Ureter (tissue), 1 donor: ENCODE measurements at places on chromosomes 12 and 14. TPM values are rescaled to one million over a fixed set of nuclear protein-coding genes. Genes with fewer than 3 reads are reported as not detected.

Gene TOMM20L
- total RNA-seq, result not detected

Gene TSHR
- total RNA-seq, result not detected

- no peak for DNase-seq
Measured at GRCh38 chr14:95155045-95155444, 2.3 kb downstream of the DICER1 start.

- no peak for DNase-seq
Measured at GRCh38 chr12:68111995-68112394, 47.5 kb downstream of the IFNG start.

- no peak for DNase-seq
Measured at GRCh38 chr12:85836197-85837090, at the start of gene RASSF9. TSS of gene RASSF9 (minus strand) at chr12:85836409. CDS start at chr12:85836201, 208 bp downstream.

- peak; percentile 85 for DNase-seq
Measured at GRCh38 chr12:1660304-1661187, 30.3 kb upstream of the ADIPOR2 start.

DNA sequence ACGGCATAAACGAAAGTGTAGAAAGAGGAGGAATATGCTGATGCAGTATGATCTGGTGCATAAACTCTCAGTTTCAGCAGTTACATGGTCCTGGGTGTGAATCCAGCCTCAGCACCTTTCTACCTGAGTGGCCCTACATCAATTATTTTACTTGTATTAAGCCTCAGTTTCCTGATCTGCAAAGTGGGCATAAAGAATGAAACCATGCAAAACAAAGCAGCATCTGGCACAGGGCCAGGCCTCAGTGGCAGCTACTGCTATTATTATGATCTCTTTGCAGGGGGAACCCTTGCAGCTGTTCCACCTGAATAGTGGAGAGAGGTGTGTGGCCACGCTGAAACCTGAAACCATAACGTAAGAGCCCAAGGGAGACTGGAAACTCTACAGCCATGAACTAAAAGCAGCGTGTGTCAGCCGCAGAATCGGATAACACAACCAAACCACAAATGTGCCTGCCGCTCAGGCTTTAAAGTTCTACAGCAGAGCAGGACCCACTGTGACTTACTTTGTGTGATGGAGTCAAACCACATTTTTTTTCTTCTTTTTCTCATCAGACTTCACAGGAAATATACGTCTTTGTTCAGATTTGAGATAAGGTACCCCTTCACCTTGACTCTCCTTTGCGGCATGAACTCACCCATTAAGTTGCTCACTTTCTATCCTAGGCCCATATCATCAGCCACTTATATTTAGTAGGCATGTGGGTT, 29.2 kb upstream of the FOS start:
- DNase-seq, result no peak

DNA sequence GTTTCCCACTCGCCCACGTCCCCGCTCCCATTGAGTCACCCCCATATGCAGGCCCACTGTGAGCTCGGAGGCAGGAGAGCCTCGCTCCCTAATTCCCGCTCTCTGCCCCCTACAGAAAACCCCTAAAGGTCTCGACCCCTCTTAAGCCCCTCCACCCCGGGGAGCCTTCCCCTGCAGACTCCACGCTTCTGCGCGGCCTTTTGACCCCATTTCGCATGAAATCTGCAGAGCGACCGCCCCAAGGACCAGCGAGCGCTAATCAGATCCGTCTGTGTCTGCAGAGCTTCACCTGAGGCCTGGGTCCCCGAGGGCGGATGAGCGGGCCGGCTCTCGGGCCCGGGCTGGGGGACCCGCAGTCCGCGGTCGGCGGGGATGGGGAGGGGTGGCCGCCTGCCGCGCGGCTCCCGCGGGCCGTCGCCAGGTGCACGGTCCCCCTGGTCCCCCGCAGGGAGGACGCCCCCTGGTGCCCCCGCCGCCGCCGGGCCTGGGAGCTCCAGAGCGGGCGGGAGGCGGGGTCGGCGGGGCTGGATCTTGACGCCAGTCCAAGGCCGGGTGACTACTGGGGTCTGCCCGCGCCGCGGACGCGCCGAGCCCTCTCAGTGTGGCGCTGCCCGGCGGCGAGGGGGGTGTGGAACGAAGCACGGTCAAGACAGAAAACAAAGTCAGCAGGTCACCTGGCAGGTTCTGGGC, 10.1 kb downstream of the BMP4 start:
- DNase-seq, result no peak

DNA sequence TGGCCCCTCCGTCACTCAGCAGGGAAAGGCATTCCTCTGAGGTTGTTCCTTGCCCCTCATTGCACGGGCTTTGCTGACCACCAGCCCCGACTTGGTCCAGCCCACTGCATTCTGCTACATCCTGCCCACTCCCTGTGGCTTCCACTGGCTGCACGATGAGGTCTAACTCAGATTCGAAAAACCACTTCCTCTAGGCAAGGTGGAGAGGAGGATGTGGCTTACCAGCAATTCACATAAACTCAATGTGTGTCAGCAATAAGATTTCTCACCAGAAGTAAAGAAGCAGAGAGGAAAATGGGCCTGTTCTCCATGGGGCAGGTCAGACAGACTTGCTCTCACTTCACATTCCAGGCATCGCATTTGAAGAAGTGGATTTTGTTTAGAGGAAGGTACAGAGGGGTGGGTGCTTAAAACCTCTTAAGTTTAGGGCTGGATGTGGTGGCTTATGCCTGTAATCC, 14.7 kb downstream of the GPR68 start:
- no peak for DNase-seq

- no peak for DNase-seq
Measured at GRCh38 chr12:108342985-108343384, 3.9 kb upstream of the CMKLR1 start.

- no peak for DNase-seq
Measured at GRCh38 chr12:48017496-48017895, 13.2 kb upstream of the COL2A1 start.

DNA sequence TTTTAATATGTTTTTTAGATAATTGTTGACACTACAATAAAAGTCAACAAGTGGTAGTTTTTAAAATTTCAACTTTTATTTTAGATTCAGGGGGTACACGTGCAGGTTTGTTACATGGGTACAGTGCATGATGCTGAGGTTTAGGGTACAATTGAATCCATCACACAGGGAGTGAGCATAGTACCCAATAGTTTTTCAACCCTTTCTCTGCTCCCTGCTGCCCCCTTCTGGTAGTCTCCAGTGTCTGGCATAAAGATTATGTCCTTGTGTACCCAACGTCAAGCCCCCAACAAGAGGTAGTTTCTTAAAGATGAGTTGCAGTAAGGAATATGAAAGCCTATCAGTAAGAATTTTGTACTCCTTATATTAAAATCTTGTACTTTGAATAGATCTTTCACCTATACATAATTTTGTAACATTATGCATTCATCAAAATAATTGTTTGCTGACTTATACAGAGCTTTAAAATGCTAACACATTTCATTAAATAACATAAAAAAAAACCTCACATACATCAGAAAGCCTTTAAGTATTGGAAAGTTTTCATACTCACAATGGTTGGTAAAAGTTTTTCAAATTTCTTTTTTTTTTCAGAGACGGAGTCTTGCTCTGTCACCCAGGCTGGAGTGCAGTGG, 5.4 kb upstream of the RALGAPA1 start:
- DNase-seq, result no peak

DNA sequence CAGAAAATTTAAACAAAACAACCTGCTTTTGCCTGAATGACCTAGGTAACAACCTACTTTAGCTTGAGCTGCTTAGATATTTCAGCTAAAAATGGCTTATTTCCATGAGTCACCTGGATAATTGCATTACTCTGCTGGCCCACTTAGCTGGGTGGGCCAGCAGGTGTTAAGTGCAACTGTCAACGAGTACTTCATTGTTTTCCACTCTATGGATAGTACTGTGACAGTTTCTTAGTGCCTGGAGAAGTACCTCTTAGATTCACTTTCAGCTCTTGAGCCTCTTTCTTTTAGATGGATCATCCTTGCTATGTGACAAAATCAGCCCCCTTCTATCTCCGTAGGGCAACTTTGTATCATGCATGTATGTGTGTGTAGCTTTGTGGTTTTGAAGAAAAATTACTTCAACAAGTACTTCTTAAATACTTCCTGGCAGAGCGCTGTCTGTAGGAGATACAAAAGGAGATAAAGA, 368.2 kb upstream of the ATP2B1 start:
- DNase-seq, result no peak

GRCh38 chr14:74302152-74302628, 544 bp downstream of the ABCD4 start:
- DNase-seq, result no peak
